ENCODE measurements at places on chromosomes 12 and 14. TPM values are rescaled to one million over a fixed set of nuclear protein-coding genes. Genes with fewer than 3 reads are reported as not detected.

Gene KLRC4
- total RNA-seq, result not detected

Gene FGD4
- total RNA-seq, result 11.0 TPM

Gene IAPP
- not detected for total RNA-seq

Gene CLEC4C
- total RNA-seq, result not detected

Gene TAC3
- not detected for total RNA-seq

Gene SDR39U1
- total RNA-seq, result 44.8 TPM

Gene TUBA1A
- total RNA-seq, result 997 TPM

Gene PLA2G1B
- total RNA-seq, result not detected

Gene TRIP11
- total RNA-seq, result 19.4 TPM

Gene RAD51AP1
- 8.7 TPM for total RNA-seq

Gene CCDC177
- under 0.01 TPM for total RNA-seq

Gene TAS2R14
- 3.1 TPM for total RNA-seq

Gene CTSG
- not detected for total RNA-seq

Gene CYP27B1
- 4.3 TPM for total RNA-seq

Gene KCNH3
- 0.41 TPM for total RNA-seq

Gene RHOJ
- 0.54 TPM for total RNA-seq

Gene TEX22
- 0.27 TPM for total RNA-seq

Gene SLC25A47
- total RNA-seq, result not detected

Gene FITM1
- total RNA-seq, result not detected

Gene P2RX2
- not detected for total RNA-seq

Gene LTB4R
- total RNA-seq, result 4.7 TPM

Gene CCDC184
- 0.82 TPM for total RNA-seq

Gene GLT8D2
- 1.8 TPM for total RNA-seq

Gene HSP90B1
- 619 TPM for total RNA-seq

Gene PA2G4
- total RNA-seq, result 179 TPM

Gene NRL
- total RNA-seq, result 4.8 TPM

Gene SERPINA6
- total RNA-seq, result 0.07 TPM

Gene NAV3
- 17.0 TPM for total RNA-seq

Gene ACACB
- 0.84 TPM for total RNA-seq

Gene SEL1L
- 82.6 TPM for total RNA-seq

Gene PMEL
- 0.96 TPM for total RNA-seq

Gene KRT6C
- not detected for total RNA-seq

Gene SLC6A15
- total RNA-seq, result 14.9 TPM

Gene CCDC175
- not detected for total RNA-seq

Gene SLC25A21
- total RNA-seq, result 2.1 TPM

Gene FAM90A1
- 0.63 TPM for total RNA-seq

Gene KLRF1
- total RNA-seq, result 0.17 TPM

Gene OASL
- 1.4 TPM for total RNA-seq

Gene EP400
- total RNA-seq, result 21.7 TPM

Gene NPAS3
- 2.0 TPM for total RNA-seq

Gene MIPOL1
- total RNA-seq, result 7.1 TPM

All from kidney epithelial cell (primary cell).